Immature natural killer cell (primary cell): ENCODE measurements at places on chromosomes 1 and 21.

GRCh38 chr1:224377676-224378006 is 21.0 kb downstream of the CNIH4 start:
- H3K27ac ChIP-seq, result peak overlapping the region; percentile 86
- H3K4me3 ChIP-seq, result peak overlapping the region; percentile 65
- DNase-seq, result peak; percentile 55
- H3K27me3 ChIP-seq, result peaks cover 6% of the 10 kb centered on the region

DNA sequence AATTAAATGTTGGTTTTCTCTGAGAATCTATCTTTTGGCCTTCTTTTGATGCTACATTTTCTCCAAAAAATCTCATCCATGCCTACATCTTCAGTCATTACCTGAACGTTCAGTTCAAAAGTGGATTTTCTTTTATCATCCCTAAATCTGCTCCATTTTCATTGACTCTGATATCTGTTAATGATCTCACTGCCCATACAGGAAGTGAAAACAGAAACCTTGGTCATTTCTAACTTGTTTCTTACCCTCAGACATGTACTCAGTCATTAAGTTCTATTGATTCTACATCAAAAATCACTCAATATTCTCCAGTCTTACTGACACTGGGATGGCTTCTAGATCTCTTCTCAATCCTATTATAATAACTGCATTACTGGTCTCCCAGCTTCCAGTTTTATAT is 22.7 kb downstream of the PRKACB start:
- peak overlapping the region; percentile 64 for H3K27ac ChIP-seq
- no peaks in the 10 kb centered on the region for H3K36me3 ChIP-seq
- DNase-seq, result no peak
- peaks cover 3% of the 10 kb centered on the region for H3K27me3 ChIP-seq
- peak overlapping the region; percentile 82 for H3K4me3 ChIP-seq

DNA sequence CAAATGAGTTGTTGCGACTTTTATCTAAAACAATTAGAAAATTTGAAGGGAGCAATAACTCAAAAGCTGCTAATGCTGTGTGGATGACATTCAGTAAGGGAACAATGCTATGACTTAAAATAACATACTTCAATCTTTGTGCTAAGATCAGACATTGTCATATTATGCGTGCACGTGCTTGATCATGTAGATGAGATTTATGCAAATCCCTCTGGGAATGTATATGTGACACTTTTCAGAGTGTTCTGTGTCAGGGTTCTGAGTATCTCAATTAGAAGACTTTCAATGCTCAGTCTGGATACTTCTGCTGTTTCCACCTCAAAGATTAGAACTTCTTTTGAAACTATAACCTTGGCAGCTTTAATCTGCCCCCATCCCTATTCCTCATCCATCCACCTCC is 18.6 kb upstream of the POU2F1 start:
- no peaks in the 10 kb centered on the region for H3K36me3 ChIP-seq
- no peak overlapping the region for H3K27ac ChIP-seq
- H3K27me3 ChIP-seq, result peaks cover 4% of the 10 kb centered on the region
- H3K4me1 ChIP-seq, result no peaks in the 10 kb centered on the region

- H3K36me3 ChIP-seq, result no peaks in the 10 kb centered on the region
- H3K4me1 ChIP-seq, result no peaks in the 10 kb centered on the region
- H3K27ac ChIP-seq, result no peak overlapping the region
Observed at GRCh38 chr1:236348071-236348470, 46.0 kb upstream of the EDARADD start.

- no peak overlapping the region for H3K27ac ChIP-seq
- no peaks in the 10 kb centered on the region for H3K36me3 ChIP-seq
- no peak for DNase-seq
- no peaks in the 10 kb centered on the region for H3K4me1 ChIP-seq
- peaks cover 4% of the 10 kb centered on the region for H3K27me3 ChIP-seq
- no peak overlapping the region for H3K4me3 ChIP-seq
Observed at GRCh38 chr1:116268211-116268610, 104.8 kb upstream of the ATP1A1 start.

GRCh38 chr1:3638676-3639075 is 11.2 kb downstream of the WRAP73 start:
- no peak overlapping the region for H3K27ac ChIP-seq
- no peaks in the 10 kb centered on the region for H3K27me3 ChIP-seq
- H3K4me3 ChIP-seq, result no peak overlapping the region
- H3K36me3 ChIP-seq, result peaks cover 6% of the 10 kb centered on the region

GRCh38 chr1:47766832-47767740 is 230.1 kb downstream of the TRABD2B start:
- H3K4me3 ChIP-seq, result no peak overlapping the region
- no peaks in the 10 kb centered on the region for H3K36me3 ChIP-seq
- H3K27ac ChIP-seq, result no peak overlapping the region
- H3K4me1 ChIP-seq, result no peaks in the 10 kb centered on the region
- peaks cover 6% of the 10 kb centered on the region for H3K27me3 ChIP-seq
- DNase-seq, result no peak

DNA sequence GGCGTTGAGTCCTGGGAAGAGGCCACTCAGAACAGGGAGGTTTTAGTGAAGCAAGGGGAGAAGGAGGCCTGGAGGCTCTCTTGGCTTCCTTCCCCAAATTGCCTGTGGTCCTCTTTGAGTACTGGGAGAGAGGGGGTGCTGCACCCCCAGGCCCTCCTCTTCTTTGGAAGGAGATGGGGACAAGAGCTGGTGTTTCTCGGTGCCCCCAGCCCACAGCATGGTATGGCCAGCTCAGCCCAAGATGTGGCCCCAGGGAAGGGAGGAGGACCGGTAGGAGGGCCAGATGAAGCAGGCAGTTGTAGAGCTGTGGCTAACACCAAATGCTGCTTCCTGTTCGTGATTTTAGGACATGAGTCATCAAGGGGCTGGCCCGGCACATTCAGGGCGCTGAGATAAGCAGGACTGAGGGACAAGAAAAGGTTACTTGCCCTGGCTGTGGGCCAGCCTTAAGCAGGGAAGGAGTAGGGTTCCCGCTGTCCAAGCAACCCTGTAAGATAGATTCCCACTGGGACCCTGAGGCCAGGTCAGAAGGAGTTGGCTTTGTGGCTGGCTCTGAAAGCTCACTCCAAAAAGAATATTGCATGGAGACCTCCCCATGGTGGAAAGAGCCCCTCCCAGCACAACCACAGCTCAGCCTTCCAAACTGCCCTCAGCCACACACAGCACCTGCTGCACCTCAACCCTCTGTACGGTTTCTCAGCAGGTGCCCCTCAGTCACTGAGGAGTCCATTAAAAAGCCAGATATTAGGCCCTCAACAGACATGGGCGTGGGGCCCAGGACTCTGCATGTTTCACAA is 4.9 kb upstream of the TNFRSF1B start:
- peak overlapping the region; percentile 93 for H3K27ac ChIP-seq
- peaks cover 83% of the 10 kb centered on the region for H3K4me1 ChIP-seq
- DNase-seq, result peak; percentile 87
- H3K36me3 ChIP-seq, result no peaks in the 10 kb centered on the region
- H3K27me3 ChIP-seq, result peaks cover 9% of the 10 kb centered on the region
- peak overlapping the region; percentile 60 for H3K4me3 ChIP-seq

GRCh38 chr1:54716299-54717047 is 812 bp downstream of the TTC4 start:
- peaks cover 36% of the 10 kb centered on the region for H3K4me1 ChIP-seq
- peaks cover 7% of the 10 kb centered on the region for H3K36me3 ChIP-seq
- no peak for DNase-seq
- peak overlapping the region; percentile 90 for H3K4me3 ChIP-seq

- no peak for DNase-seq
- H3K27me3 ChIP-seq, result peaks cover 55% of the 10 kb centered on the region
- no peak overlapping the region for H3K4me3 ChIP-seq
- no peak overlapping the region for H3K27ac ChIP-seq
- no peaks in the 10 kb centered on the region for H3K36me3 ChIP-seq
- H3K4me1 ChIP-seq, result peaks cover 20% of the 10 kb centered on the region
Observed at GRCh38 chr1:156438278-156438987, 62.1 kb downstream of the MEF2D start.

DNA sequence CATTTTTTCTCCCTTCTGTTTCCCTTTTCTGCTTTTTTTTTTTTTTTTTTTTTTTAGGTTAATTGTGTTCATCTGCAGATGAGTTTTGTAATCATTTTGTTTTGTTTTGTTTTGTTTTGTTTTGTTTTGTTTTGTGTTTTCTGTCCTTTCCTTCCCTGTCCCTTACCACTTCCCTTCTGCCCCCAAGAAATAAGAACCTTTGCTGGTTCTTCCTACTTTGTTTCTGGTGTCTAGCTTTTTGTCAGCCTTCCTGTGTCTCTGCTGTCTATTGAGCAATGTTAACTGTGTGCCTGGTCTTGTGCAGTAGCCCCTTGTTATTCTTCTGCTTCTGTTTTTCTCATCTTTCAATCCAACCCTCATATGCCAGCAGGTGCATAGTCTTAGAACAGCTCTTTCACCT is 46.0 kb downstream of the MPZL1 start:
- H3K4me3 ChIP-seq, result no peak overlapping the region
- H3K4me1 ChIP-seq, result no peaks in the 10 kb centered on the region
- no peak for DNase-seq
- H3K27ac ChIP-seq, result no peak overlapping the region
- H3K27me3 ChIP-seq, result no peaks in the 10 kb centered on the region
